ENCODE measurements at places on chromosomes 2 and 18. TPM values are rescaled to one million over a fixed set of nuclear protein-coding genes. Genes with fewer than 3 reads are reported as not detected.

DNA sequence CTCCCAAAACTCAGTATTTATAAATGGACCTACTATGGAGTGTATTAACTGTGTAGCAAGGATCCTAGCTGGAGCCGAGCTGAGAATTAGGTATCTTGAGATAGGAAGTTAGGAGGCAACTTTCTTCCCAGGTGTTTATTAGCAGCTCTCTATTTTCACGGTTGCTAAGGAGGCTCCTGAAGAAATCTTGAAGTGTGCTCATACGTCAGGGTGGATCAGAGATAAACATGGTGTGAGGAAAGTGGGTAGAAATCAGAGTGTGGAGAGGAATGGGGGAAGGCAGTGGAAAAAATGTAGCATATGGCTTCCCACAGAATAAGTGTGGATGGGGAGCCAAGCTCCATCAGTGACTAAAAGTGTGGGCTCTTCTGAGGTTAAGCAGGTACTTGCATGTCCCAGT lies 104.3 kb downstream of the ABCA12 start:
- H3K27ac ChIP-seq: no peak overlapping the region
- no peak for DNase-seq
- no peaks in the 10 kb centered on the region for H3K27me3 ChIP-seq
- H3K36me3 ChIP-seq: no peaks in the 10 kb centered on the region

GRCh38 chr2:8453904-8454302 lies 228.0 kb upstream of the ID2 start:
- H3K4me1 ChIP-seq: peaks cover 5% of the 10 kb centered on the region
- H3K27me3 ChIP-seq: no peaks in the 10 kb centered on the region
- no peak for DNase-seq
- H3K27ac ChIP-seq: no peak overlapping the region

DNA sequence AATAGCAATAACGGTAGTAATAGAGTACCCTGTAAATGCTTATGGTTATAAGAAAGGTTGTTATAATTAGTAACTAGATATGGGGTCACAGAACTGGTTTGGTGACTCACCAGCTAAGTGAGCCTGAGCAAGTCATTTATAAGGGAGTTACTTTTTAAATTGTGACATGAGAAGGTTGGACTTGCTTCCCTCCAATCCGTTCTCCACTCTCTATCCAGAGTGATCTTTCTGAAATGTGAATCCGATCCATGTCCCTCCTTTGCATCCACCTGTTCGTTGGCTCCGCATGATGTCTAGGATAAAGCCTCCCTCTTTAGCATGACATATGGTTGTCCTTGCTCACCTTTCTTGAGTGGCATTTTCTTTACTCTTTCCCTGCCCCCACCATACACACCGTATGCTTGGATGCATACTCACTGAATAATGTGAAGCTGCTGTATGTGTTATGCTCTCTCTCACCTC lies 83.1 kb downstream of the CDC42EP3 start:
- DNase-seq: no peak
- peaks cover 74% of the 10 kb centered on the region for H3K4me1 ChIP-seq
- H3K27ac ChIP-seq: no peak overlapping the region
- H3K27me3 ChIP-seq: no peaks in the 10 kb centered on the region

The HSPD1 gene
- polyA plus RNA-seq: 227 TPM

The CNGA3 gene
- not detected for polyA plus RNA-seq
